ENCODE measurements at places on chromosomes 4 and X. TPM values are rescaled to one million over a fixed set of nuclear protein-coding genes. Genes with fewer than 3 reads are reported as not detected.

The MMRN1 gene
- not detected for total RNA-seq

The ANK2 gene
- 35.1 TPM for total RNA-seq

The ADH1B gene
- not detected for total RNA-seq

The SYN1 gene
- total RNA-seq, result 14.1 TPM

The TCEAL9 gene
- total RNA-seq, result 36.5 TPM

The IRAK1 gene
- 47.2 TPM for total RNA-seq

The SLC25A53 gene
- total RNA-seq, result 4.2 TPM

The GYG2 gene
- 65.3 TPM for total RNA-seq

The COX18 gene
- total RNA-seq, result 23.0 TPM
